ENCODE measurements at places on chromosomes 5 and 9. TPM values are rescaled to one million over a fixed set of nuclear protein-coding genes. Genes with fewer than 3 reads are reported as not detected.

Gene SH3RF2
- total RNA-seq, result 0.20 TPM

Gene CLIC3
- 0.20 TPM for total RNA-seq

Gene ANXA2R
- 2.7 TPM for total RNA-seq

Gene SLC24A2
- total RNA-seq, result not detected

Gene ADAMTS19
- total RNA-seq, result 0.39 TPM

Gene ROPN1L
- total RNA-seq, result 1.1 TPM
